ENCODE measurements at places on chromosomes 12 and 14.

GRCh38 chr12:87520968-87521367, 508.2 kb downstream of the C12orf50 start:
- DNase-seq = no peak

DNA sequence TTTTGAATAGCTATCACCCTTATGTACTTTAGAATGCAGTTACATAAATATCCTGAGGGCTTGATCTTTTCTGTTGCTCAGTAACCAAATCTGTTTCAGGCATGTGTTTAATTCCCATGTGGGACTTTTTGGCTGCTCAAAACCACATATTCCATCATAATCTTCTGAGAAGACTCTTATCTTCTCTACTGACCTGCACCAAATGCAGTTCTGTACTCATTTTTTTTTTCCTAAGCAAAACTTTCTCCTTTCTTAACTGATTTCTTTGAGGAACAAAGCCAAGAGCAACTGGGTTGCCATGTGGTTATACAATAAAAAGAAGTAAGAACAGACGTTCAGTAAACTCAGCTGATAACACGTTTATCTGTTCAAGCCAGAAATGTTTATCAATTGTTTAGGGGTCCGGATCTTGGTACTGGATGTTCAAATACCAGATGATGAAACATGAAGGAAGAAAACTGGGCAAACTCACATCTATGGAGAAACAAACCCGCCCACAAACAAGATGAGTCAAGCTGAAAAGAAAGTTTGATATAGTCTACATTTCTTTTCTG, 50.1 kb downstream of the TMEM132C start:
- DNase-seq = no peak

DNA sequence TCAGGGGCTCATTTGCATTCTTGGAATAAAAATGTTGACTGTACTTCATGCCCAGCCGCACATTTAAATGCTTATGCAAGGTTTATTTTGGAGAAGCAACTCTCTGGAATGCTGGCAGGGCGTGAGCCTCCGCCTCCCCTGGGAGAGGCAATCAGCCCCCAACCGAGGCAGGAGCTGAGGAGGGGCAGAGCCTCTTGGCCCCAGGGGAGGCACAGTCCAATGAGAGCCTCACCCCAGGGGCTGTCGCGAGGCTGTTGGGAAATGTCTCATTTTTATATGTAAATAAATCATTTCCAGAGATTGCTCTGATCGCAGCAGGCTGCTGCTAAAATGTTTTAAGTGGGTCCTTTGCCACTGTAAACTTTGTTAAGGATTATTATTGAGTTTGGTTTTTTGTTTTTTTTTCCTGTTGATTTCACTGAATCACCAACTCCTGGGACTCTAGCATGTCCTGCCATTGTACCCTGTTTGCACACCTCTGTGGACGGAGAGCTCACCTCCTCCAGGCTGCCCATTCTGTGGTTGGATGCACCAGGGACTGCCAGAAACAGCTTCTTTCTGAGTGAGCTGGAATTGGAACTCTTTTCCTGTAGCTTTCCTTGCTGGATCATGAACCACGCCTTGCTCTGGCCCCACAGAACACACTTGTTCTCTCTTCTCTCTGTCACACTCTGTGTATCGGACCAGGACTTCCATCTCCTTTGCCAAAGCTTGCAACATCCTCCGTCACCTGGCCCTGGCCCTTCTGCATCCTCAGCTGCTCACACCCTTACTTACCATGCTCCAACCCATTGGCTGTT, 46.9 kb upstream of the FAM181A start:
- no peak for DNase-seq

DNA sequence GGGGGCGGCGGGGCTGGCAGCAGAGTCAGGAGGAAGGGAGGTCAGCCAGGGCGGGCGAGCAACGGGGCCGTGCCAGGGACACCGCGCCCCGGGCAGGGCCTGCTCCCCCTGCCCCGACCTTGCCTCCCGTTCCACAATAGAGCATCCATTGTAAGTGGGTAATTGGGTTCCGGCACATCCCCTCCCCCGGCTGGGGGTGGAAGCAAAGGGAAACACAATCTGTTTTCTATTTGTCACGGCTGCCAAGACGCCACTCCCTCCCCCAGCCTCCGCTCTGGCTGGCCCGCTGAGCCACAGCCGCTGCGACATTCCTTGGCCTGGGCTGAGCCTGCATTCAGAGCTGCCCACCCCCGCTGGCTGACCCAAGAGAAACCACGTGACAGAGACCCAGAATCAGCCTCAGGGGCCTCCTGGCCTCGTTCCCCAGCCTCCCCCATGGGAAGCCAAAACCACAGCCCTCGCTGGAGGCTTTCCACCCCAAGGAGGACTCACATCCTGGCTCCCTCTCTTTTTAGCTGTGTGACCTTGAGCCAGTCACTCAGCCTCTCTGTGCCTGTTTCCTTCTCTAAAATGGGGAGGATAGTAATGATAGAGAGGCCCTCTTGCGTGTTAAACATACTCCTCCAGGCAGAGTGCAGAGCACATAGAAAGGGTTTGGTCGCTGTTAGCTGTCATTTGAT, 117.6 kb downstream of the SCARB1 start:
- peak; percentile 93 for DNase-seq

DNA sequence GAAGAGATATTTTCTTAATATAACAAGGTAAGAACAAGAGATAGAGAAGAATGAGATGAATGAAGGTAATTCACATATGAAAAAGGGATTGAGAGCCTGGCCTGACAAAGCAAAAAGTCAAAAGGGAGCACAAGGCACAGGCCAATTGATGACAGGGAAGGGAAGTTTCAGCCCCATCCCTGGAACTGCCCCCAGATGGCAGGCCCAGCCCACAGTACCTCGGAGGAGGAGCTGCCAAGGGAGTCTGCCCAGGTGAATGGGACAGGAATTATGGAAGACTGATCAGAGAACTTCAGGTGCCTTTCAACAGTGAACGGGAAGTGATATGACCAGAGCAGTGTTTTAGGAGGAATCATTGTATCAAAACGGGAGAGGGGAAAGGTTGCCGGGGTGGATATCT, 15.7 kb downstream of the SNRPF start:
- DNase-seq = no peak

- DNase-seq = no peak
Measured at GRCh38 chr14:93163564-93163963, 21.1 kb downstream of the MOAP1 start.

DNA sequence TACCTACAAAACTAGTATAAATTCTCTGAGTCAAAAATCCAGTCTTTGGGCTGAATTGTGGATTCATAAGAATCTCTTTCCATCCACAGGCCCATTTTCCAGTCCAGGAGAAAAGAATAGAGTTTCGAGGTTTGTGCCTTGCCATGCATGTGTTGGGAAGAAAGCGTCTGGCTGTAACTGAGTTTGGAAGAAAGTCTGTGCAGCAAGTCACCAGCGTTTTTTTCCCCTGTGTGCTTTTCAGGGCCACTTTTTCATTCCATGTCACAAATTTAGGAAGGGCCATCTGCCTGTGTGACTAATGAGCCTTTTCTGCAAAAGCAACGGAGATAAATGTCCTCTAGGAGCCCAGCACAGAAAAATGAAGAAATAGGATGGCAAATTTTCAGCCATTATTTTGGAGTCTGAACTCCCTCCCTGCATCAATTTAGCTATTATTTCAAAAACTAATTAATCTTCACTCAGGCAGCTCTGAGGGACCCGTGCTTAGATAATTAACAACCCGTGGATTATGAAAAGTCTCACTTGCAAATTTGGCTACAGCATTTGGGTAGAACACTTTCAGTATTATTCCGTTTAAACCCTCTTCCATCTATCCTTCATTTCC, 261.5 kb downstream of the SUDS3 start:
- DNase-seq = no peak

- DNase-seq = no peak
Measured at GRCh38 chr12:32615441-32615840, 63.7 kb upstream of the DNM1L start.

DNA sequence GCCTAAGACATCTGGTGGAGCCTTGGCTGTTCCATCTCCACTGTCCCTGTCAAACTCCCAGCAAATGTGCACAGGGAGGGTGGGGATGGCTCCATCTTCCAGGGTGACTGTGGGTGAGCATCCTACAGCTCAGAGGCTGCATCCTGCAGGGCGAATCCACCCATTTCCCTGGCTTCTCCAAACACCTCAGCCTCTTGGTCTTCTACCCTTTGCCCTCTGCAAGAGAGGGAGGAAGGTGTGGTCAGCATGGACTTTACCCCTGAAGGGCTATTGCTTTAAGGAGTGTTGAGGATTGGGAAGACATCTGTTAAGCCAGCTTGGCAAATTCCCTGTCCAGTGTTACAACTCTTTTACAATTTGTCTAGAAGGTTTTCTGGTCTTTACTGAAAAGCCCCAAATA, 23.1 kb upstream of the DGLUCY start:
- DNase-seq = no peak

GRCh38 chr12:47356129-47356700, 276.5 kb upstream of the AMIGO2 start:
- DNase-seq = no peak

GRCh38 chr14:87076146-87076545, 916.8 kb downstream of the GALC start:
- no peak for DNase-seq

DNA sequence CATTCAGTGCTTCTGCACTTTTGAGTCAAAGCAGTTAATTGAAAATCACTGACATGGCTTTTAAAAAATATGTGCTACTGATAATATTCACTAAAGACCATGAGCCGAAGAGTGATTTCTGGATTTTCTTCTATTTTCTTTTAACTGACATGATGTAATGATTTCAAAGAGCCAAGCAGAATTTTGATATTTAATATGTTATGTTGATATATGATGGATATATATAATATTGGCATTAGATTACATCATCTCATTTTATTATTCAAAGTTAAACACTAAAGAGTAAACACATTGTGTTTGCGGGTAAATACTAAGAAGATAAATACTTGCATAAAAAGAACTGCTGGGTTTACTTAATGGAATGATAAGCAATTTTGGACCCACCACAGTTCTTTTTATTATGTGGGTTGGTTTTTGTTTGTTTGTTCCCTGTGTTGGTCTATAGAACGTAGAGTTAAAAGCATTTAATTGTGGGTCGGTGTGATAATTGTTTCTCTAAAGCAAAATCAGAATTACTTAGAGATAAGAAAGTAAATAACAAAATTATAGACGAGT, 692 bp downstream of the SPIC start:
- no peak for DNase-seq
